ENCODE measurements at places on chromosomes 3 and 15. TPM values are rescaled to one million over a fixed set of nuclear protein-coding genes. Genes with fewer than 3 reads are reported as not detected.

The CACNA2D2 gene
- 3.9 TPM for total RNA-seq

The MOBP gene
- total RNA-seq, result 0.25 TPM

The IMPG2 gene
- 1.7 TPM for total RNA-seq

The LAMB2 gene
- total RNA-seq, result 56.3 TPM

The MELTF gene
- total RNA-seq, result 4.4 TPM

The CELF6 gene
- 10.3 TPM for total RNA-seq

The GRAMD2A gene
- 0.49 TPM for total RNA-seq

The KLHL40 gene
- total RNA-seq, result not detected

The TIMP4 gene
- total RNA-seq, result 3.4 TPM

The CCDC39 gene
- total RNA-seq, result 0.49 TPM

The WDR49 gene
- 6.9 TPM for total RNA-seq

The CD276 gene
- 36.6 TPM for total RNA-seq

The CPNE9 gene
- total RNA-seq, result 0.49 TPM

The GOLGA8K gene
- 0.25 TPM for total RNA-seq

The NANOGP8 gene
- 0.25 TPM for total RNA-seq

The ZNF385D gene
- 15.7 TPM for total RNA-seq

The MRPS11 gene
- total RNA-seq, result 15.5 TPM

The DUSP7 gene
- total RNA-seq, result 7.9 TPM

The POPDC2 gene
- 1.5 TPM for total RNA-seq
